ENCODE measurements at places on chromosomes 3 and 15.

GRCh38 chr3:100730524-100730923, 21.2 kb downstream of the TFG start:
- DNase-seq = no peak

DNA sequence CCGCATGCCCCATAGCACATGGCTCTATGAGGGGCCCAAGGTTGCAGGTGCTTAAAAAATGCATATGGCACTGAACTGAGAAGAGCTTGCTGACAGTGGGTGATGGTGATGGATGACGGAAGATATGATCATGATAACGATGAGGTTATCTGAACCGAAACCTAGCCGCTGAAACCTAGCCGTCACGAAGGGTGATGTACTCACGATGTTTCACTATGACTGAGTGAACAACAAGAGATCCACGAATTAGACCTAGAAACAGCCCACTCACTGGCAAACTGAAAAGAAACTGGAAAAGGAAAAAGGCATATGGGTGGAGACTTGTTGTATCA, 57.6 kb upstream of the BCL6 start:
- no peak for DNase-seq

- no peak for DNase-seq
Observed at GRCh38 chr3:184750349-184751083, 38.7 kb upstream of the MAGEF1 start.

- no peak for DNase-seq
Observed at GRCh38 chr3:51391566-51392354, 675 bp downstream of the RBM15B start.

DNA sequence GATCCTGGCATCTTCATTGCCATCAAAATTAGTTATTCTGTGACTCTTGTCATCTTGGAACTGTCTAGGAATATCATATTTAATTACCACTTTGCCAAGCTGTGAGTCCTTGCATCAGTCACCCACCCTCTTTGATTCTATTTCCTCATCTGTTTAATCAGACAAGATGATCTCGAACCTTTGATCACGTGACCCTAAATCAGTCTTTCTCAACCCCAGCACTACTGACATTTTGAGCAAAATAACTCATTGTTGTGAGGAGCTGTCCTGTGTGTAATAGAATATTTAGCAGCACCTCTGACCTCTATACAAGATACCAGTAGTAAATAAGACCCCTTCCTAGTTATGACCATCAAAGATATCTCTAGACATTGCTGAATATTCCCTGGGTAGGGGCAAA, 343.4 kb upstream of the ARPP21 start:
- no peak for DNase-seq

GRCh38 chr3:17852217-17852616, 109.8 kb upstream of the TBC1D5 start:
- DNase-seq = no peak

DNA sequence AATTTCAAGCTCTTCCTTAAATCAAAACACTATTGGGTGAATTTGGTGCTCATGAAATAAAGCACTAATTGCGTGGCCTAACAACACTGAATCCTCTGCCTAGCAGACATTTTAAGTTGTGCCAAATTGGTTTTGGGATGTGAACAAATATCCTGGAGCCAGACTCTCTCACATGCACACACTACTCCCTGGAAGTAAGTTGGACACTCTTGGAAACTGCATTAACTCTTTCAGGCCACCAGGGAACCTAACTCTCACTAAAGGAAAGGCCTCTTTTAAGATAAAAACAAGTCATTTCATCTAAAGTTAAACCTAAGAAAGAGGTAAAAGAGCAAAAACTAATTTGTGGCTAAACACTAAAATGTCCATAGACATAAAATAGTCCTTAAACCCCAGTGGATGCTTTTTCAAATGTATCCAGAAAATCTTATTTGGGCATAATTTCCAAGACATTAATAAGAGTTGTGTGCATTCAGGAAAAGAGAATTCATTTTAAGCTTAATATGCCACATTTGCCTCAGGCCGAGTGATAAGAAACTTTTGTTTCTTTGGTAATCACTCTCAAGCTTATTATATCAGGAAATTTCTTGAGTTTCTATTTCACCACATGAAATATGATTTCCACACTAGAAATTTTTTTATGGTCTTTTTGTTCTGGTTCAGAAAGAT, 61.8 kb downstream of the ZBTB20 start:
- DNase-seq = no peak

DNA sequence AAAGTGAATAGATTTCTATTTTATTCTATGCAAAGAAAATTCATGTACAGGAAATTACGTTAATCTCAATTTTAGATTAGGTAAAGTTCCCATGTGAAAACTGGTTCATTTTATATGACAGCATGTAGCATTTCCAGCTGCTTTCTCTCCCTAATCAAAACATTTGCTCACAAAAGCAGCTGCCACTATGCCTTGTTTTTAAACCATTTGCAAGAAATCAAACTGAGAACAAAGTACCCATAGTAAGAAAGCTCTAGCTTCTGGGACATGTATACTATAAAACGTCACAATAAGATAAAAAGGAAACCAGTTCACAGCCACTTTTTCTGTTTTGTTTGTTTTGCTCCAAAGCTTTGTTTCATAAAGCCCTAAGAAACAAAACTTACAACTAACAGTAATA, 5.0 kb upstream of the CRYBG3 start:
- DNase-seq = no peak

DNA sequence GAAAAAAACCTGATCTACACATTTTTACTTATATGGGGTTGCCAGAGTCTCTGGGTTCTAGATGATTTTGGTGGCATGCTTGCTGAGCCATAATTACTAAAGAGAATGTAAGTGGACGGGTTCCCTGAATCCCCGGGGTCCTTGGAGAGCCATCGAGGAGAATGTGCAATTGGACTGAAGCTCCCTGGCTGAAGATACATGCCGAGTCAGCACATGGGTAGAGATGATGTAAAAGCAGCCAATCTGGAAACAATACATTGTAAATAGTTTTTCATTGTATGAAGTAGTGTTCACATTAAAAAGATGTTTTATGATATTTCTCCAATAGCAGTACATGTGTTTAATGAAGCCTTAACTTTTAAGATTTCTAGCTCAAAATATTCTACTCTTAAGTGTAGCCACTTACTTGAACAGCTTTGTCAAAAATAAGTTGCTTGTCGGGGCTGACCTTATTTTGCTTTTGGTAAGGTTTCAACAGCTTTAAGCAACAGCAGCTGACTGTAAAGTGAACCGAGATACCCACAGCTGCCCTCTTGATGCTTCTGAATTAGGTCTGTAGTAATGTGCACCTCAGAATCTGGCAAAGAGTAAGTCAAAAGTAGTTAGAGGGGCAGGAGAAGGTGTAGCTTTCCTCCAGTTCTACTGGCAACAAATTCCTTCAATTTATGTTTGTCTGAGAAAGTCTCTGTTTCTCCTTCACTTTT, 205.7 kb downstream of the PLCL2 start:
- DNase-seq = no peak

DNA sequence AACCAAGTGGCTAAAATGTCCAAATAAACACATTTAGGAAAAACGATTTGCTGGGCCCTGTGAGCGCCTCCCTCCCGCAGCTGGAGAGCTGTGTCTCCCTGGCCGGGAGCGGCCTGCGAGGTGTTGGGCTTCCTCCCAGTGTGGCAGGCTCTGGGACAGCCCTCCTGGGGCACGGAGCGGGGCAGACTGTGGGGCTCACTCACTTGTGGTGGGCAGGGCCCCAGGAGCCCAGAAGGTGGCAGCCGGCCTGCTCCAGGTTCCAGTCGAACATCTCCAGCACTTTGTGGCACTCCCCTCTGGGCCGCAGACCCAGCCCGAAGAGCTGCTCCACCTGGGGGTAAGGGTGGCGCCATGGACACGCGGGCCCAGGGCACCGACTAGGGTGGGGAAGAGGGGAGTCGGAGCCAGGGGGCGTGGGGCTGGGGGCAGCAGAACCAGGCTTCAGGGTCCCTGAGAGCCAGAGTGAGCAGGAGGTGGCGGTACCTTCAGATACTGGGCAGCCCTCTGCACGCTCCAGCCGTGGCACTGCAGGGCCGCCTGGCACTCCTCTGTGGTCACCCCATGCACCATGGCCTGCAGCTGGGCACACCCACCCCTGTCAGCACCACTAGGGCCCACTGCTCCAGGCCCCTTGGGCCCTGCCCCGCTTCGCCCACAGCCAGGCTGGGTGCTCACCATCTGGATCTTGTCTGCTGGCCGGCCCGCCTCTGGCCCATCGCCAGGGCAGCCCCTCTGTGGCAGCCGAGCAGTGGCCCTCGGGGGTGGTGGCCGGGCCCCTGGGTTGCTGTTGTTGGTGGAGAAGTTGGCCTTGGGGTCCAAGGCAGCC, 41.5 kb downstream of the TNK2 start:
- DNase-seq = no peak

DNA sequence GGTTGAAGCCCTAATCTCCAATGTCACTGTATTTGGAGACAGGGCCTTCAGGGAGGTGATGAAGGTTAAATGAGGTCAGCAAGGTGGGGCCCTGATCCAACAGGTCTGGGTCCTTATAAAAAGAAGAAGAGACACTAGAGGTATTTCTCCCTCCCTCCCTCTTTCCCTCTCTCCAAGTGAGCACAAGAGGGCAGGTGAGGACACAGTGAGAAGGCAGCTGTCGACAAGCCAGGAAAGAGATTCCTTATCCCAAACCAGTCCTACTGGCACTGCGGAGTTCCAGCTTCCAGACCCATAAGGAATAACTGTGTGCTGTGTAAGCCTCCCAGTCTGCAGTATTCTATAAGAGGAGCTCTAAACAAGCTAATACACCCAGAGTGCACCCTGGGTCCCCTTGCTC, 134.7 kb downstream of the ADAMTS17 start:
- peak; percentile 58 for DNase-seq

DNA sequence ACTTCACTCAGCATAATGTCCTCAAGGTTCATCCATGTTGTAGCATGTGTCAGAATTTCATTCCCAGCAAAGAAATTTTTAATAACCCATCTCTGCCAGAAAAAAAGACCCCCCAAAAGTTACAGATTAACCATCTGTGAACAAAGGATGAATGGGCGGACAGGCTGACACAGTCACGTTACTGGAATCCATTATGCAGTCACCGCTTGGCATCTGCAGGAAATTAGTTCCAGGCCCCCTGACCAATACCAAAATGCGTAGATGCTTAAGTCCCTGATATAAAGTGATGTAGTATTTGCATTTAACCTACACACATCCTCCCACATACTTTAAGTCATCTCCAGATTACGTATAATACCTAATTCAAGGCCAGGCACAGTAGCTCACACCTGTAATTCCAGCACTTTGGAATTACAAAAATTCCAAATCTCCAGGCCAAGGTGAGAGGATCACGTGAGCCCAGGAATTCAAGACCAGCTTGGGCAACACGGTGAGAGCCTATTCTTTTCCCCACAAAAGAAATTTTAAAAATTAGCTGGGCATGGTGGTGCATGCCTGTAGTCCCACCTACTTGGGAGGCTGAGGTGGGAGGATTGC, 1.5 kb upstream of the SLC12A8 start:
- DNase-seq = peak; percentile 53

- no peak for DNase-seq
Observed at GRCh38 chr3:58492494-58492905, 604 bp downstream of the KCTD6 start.

DNA sequence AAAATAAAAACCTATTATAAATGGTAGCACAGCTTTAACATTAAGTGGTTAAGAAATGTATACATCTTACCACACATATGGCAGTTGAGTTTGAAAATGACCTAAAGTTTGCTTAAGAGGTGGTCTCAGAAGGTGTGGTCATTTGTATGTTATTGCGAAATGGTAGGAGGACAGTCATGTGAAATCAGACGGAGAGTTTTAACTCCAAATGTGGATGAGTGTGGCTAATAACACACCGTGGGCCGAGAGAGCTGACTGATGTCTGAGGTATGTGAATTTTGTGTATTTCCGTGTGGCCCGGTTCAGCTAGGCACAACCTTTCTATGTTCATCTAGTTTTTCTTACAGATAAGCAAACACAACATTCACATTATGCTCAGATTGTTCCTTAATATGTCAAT, 71.9 kb downstream of the ARNT2 start:
- DNase-seq = no peak

- DNase-seq = no peak
Observed at GRCh38 chr15:90765966-90766365, 48.8 kb downstream of the BLM start.

DNA sequence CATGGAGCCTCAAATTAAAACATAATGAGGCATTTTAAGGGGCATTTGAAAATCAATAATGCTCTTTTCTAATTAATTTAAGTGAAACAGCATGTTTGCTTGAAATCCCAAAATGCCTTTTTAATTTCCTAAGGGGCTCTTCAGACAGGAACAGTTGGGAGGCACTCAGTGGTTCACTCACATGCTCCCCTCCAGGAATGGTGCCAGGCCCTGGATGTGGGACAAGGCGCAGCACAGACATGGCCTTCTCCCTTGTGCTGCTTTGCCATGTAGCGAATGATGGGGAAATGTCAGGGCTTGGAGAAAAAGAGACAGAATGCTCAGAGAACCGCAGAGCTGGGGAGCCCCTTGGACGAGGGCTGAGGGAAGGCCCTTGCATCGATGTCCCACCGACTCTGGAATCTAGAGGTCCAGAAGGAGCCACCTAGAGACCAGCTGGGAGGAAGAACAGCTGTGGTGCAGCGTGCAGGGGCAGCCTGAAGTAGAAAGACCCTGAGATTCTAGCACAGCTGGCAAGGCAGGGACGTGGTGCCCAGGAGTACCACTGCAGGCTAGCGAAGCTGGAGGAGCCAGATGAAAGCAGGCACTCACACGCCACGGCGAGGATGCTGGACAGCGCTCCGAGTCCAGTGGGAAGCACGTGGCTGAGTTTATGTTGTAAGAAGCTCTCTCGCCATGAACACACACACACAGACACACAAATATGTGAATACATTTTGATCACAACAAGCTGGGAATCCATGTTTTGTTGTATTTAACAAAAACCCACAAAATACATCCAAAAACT, 27.0 kb downstream of the NSMCE3 start:
- no peak for DNase-seq

DNA sequence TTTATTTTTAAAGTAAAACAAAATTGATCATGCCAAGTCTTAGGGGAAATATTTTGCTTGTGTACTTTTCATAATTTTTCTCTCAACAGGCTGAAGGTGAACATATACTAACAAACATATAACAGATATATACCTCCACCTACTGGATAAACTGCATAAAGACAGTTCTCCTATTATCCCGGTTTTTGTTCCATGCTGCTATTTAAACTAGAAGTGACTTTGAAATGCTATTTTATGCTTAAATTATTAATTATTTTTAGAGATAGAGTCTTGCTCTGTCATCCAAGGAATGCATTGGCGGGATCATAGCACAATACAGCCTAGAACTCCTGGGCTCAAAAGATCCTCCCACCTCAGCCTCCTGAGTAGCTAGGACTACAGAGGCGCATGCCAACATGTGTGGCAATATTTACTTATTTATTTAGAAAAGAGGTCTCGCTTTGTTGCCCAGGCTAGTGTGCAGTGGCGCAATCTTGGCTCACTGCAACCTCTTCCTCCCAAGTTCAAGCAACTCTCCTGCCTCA, 49.8 kb downstream of the ST3GAL6 start:
- DNase-seq = peak; percentile 49

- no peak for DNase-seq
Observed at GRCh38 chr15:99917252-99917651, 184.0 kb upstream of the LYSMD4 start.

- no peak for DNase-seq
Observed at GRCh38 chr3:69423463-69424155, 37.7 kb upstream of the FRMD4B start.

Data from Caco-2 (cell line).